ENCODE measurements at places on chromosomes 16 and 17.

DNA sequence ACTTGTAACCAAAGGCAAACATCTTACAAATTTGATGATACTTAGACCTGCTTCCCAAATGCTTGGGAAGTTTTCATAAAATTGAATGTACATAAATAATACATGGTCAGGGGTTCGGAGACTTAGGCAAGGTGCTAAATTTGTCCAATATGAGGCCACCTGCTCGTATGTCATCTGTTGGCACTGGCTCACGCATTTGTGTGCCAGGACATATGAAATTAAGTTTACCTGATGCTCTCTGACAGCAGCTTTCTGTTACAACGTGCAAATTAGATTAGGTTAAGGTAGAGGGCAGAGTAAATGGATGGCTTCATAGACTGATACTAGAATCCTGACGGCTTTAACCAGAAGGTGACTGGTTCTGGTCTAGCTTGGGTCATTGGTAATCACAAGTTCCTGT, 970.3 kb upstream of the RBFOX1 start:
- DNase-seq: no peak

- DNase-seq: no peak
Measured at GRCh38 chr17:74334393-74335039, 8.5 kb downstream of the KIF19 start.

DNA sequence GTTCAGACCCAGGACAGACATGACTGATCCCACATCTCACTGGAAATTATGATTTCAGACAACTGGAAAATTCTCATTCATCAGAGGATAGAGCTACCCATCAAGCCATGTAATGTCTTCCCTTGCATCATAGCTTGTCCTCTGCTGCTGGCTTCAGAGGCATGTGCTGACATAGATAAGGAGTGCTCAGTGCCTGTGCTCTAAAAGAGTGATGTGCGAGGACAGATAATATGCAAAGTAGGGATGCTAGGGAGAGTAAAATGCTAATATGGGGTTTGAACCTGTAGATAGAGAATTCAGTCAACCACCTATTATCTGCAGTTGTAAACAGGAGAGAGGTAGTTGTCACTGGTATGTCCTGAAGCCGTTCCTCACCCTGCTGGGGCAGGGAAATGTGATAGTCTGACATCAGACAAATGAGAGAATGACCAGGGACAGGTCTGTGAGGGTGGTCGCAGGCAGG, 349.7 kb upstream of the CCL2 start:
- no peak for DNase-seq

GRCh38 chr16:85627526-85628264, 14.6 kb downstream of the GSE1 start:
- DNase-seq: no peak

DNA sequence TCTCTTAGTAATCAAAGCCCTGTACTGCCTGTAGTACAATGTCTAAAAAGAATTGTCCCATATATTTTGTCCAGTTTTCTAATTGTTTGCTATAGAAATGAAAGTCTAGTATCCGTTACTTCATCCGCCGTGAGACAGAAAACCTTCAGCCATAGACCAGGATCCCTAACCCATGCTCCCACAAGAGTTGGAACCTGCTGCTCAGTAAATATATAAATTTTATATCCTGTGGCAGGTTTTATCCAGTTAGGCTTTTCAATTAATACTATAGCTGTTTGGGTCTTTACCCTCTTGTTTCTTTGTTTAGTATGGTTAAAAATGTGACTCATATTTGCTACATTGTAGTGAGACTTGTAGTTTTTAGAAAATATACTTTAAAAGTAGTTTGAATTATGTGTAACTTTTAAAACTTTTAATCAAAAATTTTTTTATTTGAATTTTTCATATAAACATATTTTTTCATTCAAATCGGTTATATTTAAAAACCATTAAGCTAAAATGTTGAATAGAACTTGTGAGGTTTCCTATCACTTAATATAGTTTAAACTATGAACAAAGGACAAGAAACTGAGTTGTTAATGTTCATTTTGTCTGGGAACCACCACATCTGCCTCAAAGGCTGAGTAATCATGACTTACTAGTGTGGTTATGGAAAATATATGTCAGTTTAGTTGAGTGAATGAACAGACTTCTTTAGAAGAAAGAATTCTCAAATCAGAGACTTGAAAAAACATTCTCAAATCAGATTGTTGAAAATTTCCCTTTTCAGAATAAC, 54.8 kb downstream of the VMP1 start:
- no peak for DNase-seq

All from NCI-H1436 (cell line).